ENCODE measurements at places on chromosomes 13 and 19.

GRCh38 chr19:55345818-55346724, 6.4 kb downstream of the KMT5C start:
- DNase-seq, result peak; percentile 65

GRCh38 chr19:20077791-20078463, at the start of gene ZNF90:
TSS of gene ZNF90 (plus strand) at chr19:20078000. CDS start at chr19:20078133, 133 bp downstream.
- peak; percentile 89 for DNase-seq

GRCh38 chr13:32330441-32330840, 15.1 kb downstream of the BRCA2 start:
- peak; percentile 36 for DNase-seq

DNA sequence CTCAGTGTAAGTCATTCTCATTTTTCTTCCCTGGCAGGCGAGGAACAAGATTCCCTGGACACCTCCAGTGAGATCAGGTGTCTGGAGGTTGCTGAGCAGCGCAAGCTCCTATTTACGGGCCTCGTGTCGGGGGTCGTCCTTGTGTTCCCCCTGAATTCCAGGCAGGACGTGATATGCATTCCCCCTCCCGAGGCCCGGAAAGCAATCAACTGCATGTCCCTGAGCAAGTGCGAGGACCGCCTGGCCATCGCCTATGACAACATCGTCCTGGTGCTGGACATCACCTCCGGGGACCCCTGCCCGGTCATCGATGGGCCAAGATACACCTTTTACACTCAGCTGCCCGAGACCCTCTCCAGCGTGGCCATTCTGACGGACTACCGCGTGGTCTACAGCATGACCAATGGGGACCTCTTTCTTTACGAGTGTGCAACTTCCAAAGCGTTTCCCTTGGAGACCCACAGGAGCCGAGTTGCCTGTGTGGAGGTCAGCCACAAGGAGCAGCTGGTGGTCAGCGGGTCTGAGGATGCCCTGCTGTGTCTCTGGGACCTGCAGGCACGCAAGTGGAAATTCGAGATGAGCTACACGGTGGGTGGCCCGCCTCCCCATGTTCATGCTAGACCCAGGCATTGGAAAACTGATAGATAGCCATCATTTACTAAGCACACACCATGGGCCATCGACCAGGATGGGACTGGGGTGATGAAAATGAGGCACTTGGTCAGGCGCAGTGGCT, 21.5 kb upstream of the SIN3B start:
- DNase-seq, result no peak

DNA sequence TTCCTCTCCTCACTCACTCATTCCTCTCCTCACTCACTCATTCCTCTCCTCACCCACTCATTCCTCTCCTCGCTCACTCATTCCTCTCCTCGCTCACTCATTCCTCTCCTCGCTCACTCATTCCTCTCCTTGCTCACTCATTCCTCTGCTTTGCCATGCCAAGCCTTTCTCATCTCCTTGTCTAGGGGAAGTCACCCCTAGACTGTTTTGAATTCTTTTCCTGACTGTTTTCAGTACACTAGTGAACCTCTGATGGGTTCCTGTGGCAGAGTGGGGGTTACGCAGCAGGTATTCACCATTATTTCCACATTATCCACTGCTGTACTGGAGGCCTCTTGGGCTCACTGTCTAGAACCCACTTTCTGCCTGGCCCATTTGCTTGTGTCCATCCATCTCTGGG, 1.2 kb downstream of the CYP4F8 start:
- DNase-seq, result no peak

GRCh38 chr19:1749373-1750342, 3.6 kb upstream of the ONECUT3 start:
- no peak for DNase-seq

GRCh38 chr19:6970021-6970420, 51.2 kb downstream of the MBD3L2B start:
- no peak for DNase-seq

GRCh38 chr13:55359067-55359466, 1781.7 kb upstream of the PRR20A start:
- DNase-seq, result no peak

GRCh38 chr13:87536499-87536898, 134.7 kb upstream of the SLITRK5 start:
- no peak for DNase-seq

- peak; percentile 34 for DNase-seq
Observed at GRCh38 chr19:42433503-42434260, 6.5 kb upstream of the LIPE start.

DNA sequence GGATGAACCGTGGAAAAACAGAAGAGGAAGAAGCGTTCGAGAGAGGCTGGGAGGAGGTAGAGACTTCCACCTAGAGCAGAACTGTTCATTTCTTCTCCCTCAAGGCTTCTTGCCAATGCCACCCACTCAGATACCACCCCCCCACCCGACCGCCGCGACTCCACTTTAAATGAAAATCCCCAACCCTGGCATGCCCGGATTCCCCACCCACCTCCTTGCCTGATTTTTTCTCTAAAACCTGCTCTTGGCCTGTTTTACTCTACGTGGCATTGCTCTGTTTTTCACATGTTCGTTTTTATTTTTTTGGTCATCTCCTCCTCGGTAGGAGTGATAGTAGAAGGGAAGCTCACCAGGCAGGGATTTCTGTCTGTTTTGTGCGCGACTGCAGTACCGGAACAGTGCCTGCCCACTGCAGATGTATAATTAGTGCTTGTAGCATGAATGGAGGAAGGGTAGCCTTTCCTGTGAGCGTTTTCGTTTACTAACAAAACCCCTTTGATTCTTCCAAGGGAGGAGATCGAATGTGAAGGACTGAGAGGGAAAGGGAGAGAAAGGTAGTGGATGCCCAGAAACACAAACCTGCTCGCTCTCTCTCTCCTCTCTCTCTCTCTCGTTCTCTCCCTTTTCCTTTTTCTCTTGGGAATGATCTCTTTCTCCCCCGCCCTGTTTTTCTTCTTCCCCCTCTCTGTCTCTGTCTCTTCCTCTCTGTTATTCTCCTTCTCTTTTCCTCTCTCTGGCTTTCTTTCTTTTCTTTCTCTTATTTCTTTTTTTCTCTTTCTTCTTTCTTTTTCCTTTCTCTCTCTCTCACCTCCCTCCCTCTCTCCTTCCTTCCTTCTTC, 2.2 kb downstream of the CD70 start:
- DNase-seq, result no peak

DNA sequence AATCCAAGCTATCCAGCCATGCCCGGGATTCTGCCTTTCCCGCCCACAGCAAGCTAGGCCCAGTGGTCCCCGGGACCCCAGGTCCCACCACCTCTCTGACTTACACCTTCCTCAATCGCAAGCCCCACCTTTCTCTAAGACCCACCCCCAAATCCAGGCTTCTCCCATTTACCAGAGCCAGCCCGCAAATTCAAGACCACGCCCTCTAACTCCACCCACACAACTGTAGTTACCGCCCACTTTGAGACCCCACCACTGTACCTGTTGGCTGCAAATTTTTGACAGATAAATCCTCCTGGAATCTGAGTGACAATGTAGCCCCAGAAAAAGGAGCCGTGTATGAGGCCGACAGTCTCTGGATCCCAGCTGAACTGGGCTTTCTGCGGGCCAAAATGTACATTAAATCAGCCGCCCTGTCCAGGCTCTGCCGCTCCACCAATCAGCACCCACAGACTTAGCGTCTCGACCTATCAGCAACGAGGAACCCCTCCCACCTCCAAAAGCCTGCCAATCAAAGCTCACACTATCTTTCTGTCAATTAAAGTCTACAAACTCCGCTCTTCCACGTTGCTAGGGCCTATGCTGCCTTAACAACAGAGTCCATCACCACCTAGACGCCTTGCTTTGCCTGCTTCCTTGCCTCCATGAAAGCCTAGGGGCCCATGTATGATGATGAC, 6.3 kb downstream of the SLC17A7 start:
- no peak for DNase-seq

GRCh38 chr13:112907286-112907685, 61.7 kb upstream of the MCF2L start:
- no peak for DNase-seq

DNA sequence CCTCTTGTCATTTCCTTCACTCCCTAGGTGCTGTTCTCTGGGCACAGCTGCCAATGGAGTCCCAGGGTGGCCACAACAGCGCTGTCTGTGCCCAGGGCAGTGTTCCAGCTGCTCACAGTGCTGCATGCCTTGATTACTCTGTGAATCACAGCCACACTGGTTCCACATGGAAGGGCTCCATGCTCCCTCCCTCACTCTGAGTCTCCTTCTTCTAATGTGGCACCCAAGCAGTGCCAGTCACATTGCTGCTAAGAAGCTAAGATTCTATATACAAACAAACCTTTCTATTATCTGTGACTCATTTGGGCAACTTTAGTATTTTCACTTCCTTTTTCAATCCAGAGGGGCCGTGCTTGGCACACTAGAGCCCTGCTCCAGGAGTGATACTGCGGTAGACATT, 248.7 kb downstream of the TDRD3 start:
- no peak for DNase-seq

DNA sequence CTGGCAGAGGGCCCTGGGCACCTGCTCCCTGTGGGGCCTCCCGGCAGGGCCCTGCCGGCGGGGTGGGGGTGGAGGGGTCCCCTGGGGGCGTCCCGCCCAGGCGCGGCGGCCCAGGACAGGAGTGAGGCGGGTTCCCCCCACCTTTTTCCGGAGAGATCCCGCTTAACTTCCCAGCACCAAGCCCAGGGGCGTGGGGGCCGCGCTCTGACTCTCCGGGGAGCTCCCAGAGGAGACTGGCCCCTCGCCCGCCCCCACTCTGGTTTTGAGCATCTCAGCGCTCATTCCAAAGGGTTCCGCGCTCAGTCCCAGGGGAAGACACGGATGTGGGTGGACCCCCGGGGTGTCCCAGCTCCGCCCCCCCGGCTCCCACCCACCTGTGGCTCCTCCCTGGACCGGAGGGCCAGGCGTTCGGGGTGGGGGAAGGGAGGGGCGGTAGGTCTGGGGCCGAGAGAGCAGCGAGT, 476 bp downstream of the C2CD4C start:
- no peak for DNase-seq

Measured in AG20443 (cell line).